ENCODE measurements at places on chromosomes 7 and 10.

GRCh38 chr10:58467931-58468635 lies 44.6 kb upstream of the BICC1 start:
- DNase-seq, result no peak

DNA sequence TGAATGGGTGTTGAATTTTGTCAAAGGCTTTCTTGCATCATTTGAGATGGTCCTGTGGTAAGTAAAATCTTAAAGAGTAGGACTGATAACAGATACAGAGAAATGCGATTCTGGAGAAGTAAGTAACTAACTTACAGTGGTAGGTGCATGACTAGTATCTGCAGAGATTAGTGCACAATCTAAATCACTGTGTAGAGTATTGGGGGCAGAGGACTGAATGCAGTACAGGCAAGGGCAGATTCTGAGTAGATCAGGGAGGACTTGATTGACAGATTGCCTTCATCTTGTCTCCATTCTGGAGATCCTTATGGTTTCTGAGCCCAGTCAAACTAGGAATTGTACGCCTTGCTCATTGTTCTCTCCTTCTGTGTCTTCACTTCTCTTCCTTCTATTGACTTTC lies 736.0 kb downstream of the AUTS2 start:
- DNase-seq, result no peak

GRCh38 chr10:131081786-131082185 lies 229.7 kb downstream of the TCERG1L start:
- no peak for DNase-seq

DNA sequence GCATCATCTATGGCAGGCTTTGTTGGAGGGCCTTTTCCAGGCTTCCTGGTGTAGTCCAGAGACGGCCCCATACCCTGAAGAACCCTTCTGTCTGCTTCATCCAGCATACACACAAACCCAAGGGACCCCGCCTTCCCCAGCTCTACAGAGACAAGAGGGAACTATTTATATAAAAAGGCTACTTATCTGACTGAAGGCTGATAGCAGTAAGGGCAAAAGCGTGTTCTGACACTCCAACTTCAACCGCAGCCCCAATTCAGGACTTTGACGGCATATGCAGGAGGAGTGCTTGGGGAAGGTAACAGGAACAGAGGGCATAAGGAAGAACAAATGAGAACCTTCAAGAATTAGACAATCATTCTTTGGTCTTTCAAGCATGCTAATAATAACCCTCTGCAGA lies 21.0 kb downstream of the GNA12 start:
- DNase-seq, result no peak

GRCh38 chr10:112027731-112028280 lies 155.8 kb downstream of the GPAM start:
- no peak for DNase-seq

GRCh38 chr10:127318396-127318795 lies 122.0 kb upstream of the INSYN2A start:
- DNase-seq, result no peak
